ENCODE measurements at places on chromosomes 12 and 14.

GRCh38 chr12:86914721-86915120 is 658.5 kb upstream of the MGAT4C start:
- peak; percentile 21 for DNase-seq

- DNase-seq, result no peak
Measured at GRCh38 chr14:104547998-104548700, 31.4 kb upstream of the C14orf180 start.

GRCh38 chr14:52352061-52352491 is 38.0 kb downstream of the PTGER2 start:
- DNase-seq, result no peak

DNA sequence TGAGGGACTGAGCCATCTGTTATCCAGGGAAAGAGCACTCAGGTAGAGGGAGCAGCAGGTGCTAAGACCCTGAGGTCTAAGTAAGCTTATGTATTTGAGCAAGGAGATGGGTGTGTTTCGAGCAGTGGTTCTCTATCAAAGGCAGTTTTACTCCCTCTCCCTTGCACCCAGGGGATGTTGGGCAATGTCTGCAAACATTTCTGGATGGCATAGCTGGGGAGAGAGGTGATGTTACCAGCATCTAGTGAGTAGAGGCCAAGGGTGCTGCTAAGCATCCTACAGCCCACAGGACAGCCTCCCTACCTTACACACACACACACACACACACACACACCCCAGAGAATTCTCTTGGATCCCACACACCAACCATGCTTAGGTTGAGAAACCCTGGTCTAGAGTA is 221.0 kb upstream of the PWP1 start:
- DNase-seq, result no peak

DNA sequence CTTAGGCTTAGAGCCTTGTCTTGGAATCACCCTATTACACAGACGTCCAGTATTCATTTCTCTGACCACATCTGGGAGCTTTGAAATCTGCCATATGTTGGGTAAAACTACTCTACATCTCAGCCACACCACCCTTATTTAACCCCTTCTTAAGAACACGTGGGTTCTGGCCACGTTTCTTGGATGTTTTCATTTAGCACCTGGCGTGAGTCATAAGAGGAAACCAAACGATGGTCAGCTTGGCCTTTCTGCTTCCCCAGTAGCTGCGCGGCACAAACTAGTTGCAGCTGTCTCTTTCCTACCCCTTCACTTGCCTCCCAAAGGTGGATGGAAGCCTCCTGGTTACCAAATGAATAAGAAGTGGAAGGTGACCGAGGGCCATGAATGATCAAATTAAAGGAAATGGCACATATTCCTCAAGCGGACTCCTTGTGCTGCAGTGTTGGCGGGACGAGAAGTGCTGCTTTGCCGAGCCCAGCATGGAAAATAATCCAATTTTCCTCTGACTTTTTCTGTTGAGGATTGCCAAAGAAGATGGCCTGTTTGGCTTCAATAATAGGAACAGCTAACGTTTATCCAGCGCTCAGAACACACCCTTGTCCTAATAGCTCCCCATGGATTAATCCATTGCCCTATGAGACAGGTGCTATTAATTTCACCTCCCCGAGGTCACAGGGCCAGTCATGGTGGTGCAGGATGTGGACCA is 154.1 kb downstream of the ZNF664 start:
- no peak for DNase-seq

DNA sequence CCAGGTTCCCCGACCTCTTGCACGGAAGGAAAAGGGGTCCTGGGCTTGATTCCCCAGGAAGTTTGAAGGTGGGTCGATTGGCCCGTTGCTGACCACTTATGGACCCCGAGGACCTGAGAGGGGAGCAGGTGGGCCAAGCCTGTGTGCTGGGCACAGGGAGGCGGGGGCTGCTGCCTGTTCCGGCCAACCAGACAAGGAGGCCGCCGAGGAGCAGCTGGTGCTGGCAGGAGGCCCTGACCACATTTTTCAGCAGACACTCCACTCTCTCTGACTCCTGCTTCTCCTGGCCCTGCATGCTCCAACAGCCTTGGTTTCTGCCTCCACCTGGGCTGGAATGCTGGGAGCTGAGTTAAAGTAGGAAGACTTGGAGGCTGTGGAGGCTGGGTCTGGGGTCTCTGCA is 42.8 kb downstream of the NOS1 start:
- DNase-seq, result no peak

GRCh38 chr14:100855256-100855930 is 29.5 kb downstream of the MEG3 start:
- DNase-seq, result no peak

DNA sequence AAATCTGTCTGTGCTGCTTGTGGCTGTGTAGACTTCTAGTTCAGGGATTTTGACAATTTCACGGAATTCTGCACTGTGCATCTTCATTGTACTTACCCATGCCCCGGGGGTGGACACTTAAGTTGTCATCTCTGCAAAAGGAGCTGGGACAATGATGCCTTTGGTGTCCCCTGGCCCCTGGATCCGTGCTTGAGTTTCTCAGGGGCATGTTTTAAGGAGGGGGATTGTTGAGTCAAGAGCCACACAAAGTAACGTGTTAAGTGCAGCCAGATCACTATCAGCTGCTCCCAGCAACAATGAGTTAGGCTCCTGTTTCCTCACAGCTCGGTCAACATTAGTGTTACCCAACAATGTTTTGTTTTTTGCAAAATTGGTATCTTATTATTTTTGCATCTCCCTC is 305.0 kb upstream of the DIO3 start:
- no peak for DNase-seq

DNA sequence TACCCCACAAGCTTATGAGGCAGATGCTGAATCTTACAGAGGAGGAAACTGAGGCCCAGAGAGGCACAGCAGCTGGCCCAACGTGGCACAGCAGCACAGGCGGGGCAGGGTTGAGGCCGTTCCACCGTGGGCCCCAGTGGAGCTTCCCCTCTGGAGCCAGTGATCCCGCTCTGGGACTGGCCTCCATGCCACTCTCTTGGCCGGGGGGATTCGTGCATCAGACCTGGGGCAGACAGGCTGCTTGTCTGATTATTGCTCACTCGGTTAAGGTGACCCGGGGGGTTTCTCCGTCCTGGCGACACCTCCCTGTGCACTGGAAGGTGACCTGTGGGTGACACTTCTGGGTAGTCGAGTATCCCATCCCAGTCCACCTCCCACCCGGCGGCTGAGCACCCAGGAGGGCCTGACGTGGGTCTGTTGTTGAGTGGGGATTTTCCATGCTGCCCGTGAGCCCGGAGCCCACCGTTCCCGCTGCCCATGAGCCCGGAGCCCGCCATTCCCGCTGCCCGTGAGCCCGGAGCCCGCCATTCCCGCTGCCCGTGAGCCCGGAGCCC is 27.8 kb downstream of the NOC4L start:
- DNase-seq, result no peak

All from HEK293T (cell line).